ENCODE measurements at places on chromosomes 7 and 10.

- DNase-seq, result no peak
These were observed 55.1 kb upstream of the GLCCI1 start for GRCh38 chr7:7913504-7913903.

- DNase-seq, result no peak
These were observed 56.0 kb upstream of the COL13A1 start for GRCh38 chr10:69745698-69746097.

- no peak for DNase-seq
These were observed 72.6 kb upstream of the PDLIM1 start for GRCh38 chr10:95363303-95363912.

GRCh38 chr7:100860702-100861615 lies 6.2 kb upstream of the TRIP6 start:
- DNase-seq, result no peak

GRCh38 chr7:18212758-18213157 lies 185.1 kb upstream of the PRPS1L1 start:
- DNase-seq, result no peak

- DNase-seq, result no peak
These were observed 17.4 kb downstream of the TES start for GRCh38 chr7:116227678-116228239.

DNA sequence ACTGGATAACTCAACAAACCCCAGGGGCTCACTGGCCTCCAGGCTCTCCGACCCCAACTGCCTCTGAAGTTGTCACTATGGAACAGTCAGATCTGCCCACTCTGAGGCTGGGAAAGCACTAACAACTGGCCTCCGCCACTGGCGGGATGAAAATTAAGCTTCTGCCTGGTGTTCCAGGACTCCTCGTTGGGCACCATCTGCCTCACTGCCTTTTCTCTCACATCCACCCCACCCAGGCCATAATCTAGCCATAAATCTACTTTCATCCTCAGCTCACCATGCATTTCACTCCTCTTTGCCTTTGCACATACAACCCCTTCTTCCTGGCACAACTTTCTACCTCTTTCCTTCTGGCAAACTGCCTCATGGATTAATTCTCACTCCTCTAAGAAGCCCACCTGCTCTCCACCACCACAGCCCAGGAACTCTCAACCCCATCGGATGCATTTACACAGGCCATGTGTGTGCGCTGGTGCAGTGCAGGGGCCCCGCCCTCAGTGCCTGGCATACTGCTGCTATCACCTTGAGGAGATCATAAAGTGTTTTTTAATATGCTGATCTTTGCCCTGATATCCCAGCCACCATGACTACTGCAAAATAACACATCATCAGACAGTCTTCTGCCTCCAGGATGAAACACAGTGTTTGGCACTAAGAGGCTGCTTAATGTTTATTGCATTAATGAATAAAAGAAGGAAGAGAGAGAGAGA lies 4.0 kb downstream of the CDHR1 start:
- DNase-seq, result no peak

DNA sequence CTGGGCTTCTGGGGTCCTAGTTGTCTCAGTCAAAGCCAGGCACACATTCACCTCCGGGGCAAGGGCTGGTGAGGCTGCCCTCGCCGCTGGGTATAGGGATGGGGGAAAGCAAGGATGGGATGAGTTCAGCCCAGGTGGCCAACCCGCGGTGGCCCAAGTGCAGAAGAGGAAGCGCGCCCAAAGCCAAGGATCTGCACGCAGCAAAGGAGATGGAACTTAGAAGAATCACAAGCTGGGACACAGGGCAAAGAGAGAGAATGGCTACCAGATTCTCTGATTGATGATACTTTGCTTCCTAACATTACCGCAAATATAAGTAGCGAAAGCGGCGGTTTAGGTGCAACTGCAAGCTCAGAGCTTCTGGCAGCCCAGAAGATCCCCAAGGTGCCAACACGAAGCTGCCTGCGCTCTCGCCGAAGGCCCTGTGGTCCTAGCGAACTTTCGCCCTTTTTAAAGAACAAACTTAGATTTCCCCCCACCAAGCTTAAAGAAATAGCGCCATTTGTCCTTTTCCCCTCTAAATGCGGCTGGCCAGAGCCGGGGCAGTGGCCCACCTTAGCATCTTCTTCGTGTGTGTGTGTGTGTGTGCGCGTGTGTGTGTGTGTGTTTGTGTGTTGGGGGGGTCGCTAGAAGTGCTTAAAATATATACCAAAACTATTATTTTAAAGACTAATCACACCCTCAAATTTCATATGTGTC lies 927 bp upstream of the MKX start:
- no peak for DNase-seq

DNA sequence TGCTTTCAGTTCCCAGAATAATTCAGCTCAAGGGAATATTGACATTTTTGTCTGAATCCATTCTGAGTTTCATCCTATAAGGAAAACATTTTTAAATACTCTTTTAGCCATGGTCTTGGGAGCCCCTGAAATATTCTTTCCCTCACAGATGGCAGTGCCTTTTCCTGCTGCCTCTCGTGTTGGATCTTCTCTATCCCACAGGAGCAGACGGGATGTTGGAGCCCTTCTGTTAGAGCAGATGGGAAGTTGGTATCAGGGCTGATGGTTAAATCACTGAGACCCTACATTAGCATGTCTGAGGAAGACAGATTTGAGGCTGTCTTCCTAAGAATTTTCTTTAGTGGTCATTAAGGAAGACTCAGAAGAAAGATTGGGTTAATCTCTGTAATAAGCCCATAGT lies 737.8 kb downstream of the LRMDA start:
- no peak for DNase-seq

- DNase-seq, result no peak
These were observed 65.3 kb upstream of the AQP1 start for GRCh38 chr7:30846378-30846777.

GRCh38 chr10:117486606-117487005 lies 55.9 kb upstream of the EMX2 start:
- no peak for DNase-seq

GRCh38 chr7:18356191-18356645 lies 139.3 kb upstream of the HDAC9 start:
- no peak for DNase-seq

- no peak for DNase-seq
These were observed 126.5 kb upstream of the JCAD start for GRCh38 chr10:30185916-30186315.

GRCh38 chr7:109545686-109546085 lies 976.0 kb downstream of the DNAJB9 start:
- no peak for DNase-seq

DNA sequence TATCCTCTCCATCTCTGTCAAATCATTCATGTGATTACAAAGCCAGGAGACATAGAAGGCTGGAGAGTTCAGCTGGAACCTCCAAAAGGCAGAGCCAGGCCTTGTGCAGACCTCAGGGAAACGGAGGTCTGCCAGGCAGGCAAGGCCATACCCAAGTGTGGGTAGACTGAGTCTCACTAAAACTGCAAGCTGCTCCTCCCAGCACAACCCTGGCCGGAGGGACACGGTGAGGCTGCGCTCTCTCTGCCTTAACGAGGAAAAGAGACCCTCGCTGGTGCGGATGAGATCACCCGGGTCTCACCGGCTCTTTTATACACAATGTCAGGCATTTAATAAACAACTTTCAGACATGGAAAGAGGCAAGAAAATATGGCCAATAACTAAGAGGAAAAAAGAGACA lies 66.1 kb upstream of the INPP5A start:
- DNase-seq, result no peak

GRCh38 chr7:98418636-98419315 lies 17.9 kb upstream of the BAIAP2L1 start:
- DNase-seq, result no peak

DNA sequence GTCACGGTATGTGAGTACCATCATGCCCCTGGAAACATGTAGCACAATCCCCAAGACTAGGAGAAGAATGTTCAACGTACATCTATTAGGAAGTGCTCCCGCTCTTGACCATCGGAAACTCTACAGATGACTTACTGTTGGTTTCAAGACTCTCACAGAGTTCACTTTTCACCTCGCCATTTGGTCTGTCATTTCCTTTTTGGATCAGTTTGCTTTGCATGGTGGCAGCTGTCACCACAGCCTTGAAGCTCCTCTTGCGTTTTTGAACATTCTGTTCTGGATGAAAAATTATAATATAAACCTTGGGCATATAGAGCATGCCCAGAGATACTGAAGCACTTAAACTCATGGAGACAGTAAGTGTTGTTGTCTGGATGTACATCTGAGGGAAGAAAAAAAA lies 806.8 kb downstream of the GRM8 start:
- DNase-seq, result no peak

- no peak for DNase-seq
These were observed 164.8 kb upstream of the PRSS58 start for GRCh38 chr7:142422621-142423020.

DNA sequence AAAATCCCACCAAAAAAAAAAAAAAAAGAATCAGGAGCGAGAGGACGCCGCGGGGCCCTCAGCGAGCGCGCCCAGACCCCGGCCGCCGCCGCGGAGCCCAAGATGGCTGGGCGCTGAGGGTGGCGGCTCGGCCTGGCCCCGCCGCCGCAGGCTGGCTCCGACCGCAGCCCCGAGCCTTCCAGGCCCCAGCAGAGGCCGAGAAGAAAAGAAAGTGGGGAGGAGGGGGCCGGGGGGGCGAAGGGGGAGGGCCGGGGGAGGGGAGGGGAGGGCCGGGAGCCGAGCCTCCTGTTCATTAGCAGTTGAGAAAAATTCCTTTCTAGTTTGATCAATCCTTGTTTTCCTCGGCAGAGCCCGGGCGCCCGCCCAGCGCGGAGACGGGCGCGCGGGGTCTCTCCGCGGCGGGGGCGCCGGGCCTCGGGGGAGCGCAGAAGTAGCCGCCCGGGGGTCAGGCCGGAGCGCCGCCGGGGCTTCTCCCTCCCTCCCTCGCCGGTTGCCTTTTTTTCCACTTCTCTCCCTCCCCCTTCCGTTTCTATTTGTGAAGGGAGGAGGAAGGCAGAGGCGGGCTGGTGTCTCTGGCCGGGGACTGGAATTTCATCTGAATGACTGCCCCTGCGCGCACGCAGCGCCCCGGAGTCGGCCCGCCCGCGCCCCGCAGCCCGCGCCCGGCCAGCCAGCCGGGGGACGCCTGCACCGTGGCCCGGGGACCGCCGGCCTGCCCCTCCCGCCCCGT lies 778 bp upstream of the TRIM8 start:
- DNase-seq, result no peak

DNA sequence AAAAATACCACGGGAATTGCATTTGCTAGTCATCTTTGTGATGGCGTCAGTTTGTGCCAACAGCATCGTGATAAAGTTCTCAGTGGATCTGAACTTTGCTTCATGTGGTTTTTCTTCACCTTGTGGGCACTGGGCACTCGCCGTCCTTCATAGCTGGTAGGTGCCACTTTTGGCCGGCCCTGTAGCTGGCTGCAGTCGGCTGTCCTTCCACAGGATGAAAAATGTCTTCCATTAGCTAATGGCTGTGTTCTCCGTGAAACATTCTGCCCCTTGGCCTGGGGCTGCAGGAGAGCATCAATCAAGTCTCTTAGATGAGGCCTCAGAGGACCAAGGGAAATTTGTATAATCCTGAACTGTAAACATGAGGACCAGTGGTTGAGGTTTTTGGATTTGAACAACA lies 145.3 kb downstream of the DYNC1I1 start:
- no peak for DNase-seq

- no peak for DNase-seq
These were observed 112.0 kb upstream of the CHST15 start for GRCh38 chr10:124205432-124205831.

- DNase-seq, result no peak
These were observed 429.7 kb downstream of the ARL4A start for GRCh38 chr7:13117103-13117502.

DNA sequence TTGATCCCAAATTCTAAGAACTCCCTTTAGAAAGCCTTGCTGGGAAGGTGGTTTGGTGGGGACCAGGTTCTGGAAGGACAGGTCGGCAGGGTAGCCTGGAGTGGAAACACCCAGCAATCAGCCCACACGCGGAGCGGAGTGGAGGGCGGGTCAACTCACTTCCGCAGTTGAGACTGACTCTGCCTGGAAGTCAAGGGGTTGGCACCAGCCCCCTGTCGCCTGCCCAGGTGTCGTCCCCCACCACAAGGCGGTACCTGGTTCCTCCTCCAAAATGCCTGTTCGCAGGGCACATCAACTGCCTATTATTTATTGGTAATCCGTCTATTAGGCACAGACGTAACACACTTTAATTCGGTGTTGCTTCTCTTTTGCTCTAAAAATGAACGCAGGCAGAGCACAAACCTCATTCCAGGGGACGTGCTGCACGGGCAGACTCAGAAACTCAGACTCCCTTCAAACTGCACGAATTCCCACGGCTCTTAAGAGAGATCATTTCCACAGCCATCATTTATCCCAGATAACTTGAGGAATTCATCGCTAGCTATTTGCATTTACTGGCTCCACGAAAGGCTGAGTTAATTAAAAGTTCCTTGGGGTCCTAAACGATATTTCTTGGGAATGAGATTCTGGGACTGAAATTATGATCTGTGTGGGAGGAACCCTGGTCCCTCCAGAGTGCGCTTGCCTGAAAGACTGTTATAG lies 248.2 kb upstream of the PPP2R2D start:
- no peak for DNase-seq

GRCh38 chr7:140155428-140155827 lies 21.4 kb downstream of the KDM7A start:
- no peak for DNase-seq

DNA sequence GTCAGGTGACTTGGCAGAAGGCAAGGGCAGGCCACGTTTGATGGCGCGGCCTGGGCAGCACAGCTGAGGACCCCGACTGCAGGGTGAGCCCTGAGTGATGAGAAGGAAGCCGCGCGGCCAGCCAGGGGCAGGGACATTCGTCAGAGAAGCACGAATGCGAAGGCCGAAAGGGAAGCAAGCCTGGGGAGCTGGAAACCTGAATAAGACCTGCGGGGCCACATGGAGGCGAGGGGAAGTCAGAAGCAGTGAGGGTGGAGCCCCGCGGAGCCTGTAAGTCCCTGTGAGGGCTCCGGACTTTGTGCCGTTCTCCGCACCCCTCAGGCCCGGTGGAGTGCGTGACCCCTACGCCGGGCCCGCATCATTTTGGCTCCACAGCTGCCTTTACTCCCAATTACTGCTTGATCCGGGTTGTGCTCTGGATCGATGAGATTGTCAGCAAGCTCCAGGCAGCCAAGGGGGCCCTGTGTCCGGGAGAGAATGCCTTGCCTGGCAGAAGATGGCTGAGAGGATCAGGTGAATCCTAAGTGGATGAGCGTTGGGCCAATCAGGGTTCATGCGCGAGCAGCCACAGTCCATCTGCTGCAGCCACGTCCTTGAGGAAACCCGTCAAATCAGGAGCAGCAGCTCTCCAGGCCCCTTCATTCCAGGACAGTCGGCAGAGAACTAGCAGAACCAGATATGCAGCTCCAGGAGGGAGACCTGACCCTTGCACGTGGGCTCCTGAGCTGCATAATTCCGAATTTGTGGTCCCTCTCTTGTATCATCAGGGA lies 293.3 kb upstream of the SHH start:
- DNase-seq, result no peak

DNA sequence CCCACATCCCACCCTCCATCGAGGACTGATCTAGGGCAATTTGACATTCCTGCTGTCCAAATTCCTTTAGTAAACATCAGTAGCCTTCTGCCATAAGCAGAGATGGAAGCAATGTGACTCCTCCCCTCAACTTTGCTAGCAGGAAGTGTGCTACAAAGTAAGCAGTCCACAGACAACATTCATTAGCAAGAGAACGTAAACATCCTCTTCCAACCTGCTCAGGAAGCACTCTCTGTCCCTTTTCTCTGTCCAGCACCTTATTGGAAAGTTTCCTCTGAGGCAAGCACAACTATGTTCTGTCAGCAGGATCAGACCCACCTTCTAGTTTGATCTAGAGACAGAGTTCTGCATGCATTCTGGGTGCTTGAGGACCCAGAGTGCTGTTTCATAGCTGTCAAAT lies 48.1 kb upstream of the LRGUK start:
- DNase-seq, result no peak
